H4 (cell line): ENCODE measurements at places on chromosomes 4 and X. TPM values are rescaled to one million over a fixed set of nuclear protein-coding genes. Genes with fewer than 3 reads are reported as not detected.

- no peak for DNase-seq
Measured at GRCh38 chr4:55308071-55308470, 38.0 kb upstream of the SRD5A3 start.

GRCh38 chr4:1060621-1061020 lies 49.2 kb downstream of the FGFRL1 start:
- no peak for DNase-seq

GRCh38 chrX:18210470-18210869 lies 10.2 kb downstream of the BEND2 start:
- DNase-seq: no peak

BCAP31 gene
- total RNA-seq: 233 and 264 TPM in 2 replicates

RIPPLY1 gene
- total RNA-seq: not detected in 2 replicates

APLN gene
- total RNA-seq: 0.19 and 0.74 TPM in 2 replicates

HTN3 gene
- not detected in 2 replicates for total RNA-seq

RBMXL3 gene
- not detected in 2 replicates for total RNA-seq

GRID2 gene
- 0.45 and 0.72 TPM in 2 replicates for total RNA-seq

CXCL6 gene
- total RNA-seq: not detected in 2 replicates
